ENCODE measurements at places on chromosomes 16 and 17. TPM values are rescaled to one million over a fixed set of nuclear protein-coding genes. Genes with fewer than 3 reads are reported as not detected.

SPN gene
- 0.20 TPM for total RNA-seq

OTOP2 gene
- total RNA-seq, result 80.7 TPM

ACE gene
- 24.7 TPM for total RNA-seq

KIF18B gene
- 0.82 TPM for total RNA-seq

IRX5 gene
- not detected for total RNA-seq

SOX8 gene
- total RNA-seq, result 0.41 TPM

SSTR5 gene
- not detected for total RNA-seq

IL21R gene
- total RNA-seq, result 0.27 TPM

All from transverse colon (tissue), 4 donors.